KBM-7 (cell line): ENCODE measurements at places on chromosomes 2 and 18.

GRCh38 chr2:72755647-72756423 is 70.0 kb downstream of the EXOC6B start:
- no peak for DNase-seq

- DNase-seq = no peak
These were observed 1.2 kb upstream of the CHRND start for GRCh38 chr2:232524771-232525170.

GRCh38 chr2:159849160-159849813 is 51.3 kb upstream of the CD302 start:
- DNase-seq = no peak

- DNase-seq = no peak
These were observed 18.4 kb upstream of the PRLH start for GRCh38 chr2:237547841-237548416.

DNA sequence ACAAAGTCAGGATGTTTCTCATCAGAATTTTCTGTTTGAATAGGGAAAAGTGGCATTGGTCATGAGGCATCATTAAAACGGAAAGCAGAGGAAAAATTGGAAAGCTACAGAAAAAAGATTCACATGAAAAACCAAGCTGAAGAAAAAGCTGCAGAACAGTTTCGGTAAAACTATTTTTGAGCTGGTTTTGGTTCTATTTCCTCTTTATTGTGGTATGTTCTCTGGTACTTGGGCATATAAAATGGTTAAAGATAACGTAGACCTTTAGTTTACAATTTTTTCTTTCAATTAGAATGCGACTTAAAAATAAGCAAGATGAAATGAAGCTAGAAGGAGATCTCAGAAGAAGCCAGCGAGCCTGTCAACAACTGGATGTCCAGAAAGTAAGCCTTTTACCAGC is 7.6 kb downstream of the GPATCH11 start:
- DNase-seq = no peak

- no peak for DNase-seq
These were observed 121.7 kb upstream of the GLI2 start for GRCh38 chr2:120613742-120614571.

DNA sequence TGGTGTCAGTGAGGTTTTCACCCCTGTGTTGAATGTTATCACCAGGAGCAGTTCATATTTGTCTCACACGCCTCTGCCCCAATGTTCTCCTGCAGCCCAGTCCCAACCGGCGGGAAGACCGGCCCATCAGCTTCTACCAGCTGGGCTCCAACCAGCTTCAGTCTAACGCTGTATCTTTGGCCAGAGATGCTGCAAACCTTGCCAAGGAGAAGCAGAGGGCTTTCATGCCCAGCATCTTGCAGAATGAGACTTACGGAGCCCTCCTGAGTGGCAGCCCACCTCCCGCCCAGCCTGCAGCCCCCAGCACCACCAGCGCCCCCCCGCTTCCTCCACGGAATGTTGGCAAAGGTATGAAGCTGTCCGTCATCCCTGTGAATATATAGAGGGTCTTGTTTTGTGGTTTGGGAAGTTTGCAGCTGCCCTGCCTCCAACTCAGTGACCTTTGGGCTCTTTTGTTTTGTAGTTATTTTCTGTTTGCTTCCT is 35.1 kb downstream of the ITGB1BP1 start:
- DNase-seq = no peak
